Calu3 (cell line): ENCODE measurements at places on chromosomes 12 and 14. TPM values are rescaled to one million over a fixed set of nuclear protein-coding genes. Genes with fewer than 3 reads are reported as not detected.

DNA sequence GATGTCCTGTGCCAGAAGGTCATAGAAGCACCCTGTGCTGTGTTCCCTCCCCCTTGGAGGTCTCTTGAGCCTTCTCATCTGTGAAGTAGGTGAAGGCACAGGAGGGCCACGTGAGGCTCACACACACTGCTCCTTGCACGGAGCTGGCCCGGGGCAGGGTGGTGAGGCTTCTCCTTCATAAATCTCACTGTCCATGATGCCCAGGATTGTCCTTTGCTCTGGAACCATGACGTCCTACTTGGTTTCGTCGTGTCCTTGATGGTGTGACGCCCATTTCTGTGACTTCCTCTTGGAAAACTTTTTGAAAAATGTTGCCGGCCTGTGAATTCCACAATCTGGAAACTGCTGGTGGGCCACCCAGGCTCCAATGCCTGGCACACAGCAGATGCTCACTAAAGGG, 34.4 kb downstream of the SH2B3 start:
- no peak for DNase-seq

DNA sequence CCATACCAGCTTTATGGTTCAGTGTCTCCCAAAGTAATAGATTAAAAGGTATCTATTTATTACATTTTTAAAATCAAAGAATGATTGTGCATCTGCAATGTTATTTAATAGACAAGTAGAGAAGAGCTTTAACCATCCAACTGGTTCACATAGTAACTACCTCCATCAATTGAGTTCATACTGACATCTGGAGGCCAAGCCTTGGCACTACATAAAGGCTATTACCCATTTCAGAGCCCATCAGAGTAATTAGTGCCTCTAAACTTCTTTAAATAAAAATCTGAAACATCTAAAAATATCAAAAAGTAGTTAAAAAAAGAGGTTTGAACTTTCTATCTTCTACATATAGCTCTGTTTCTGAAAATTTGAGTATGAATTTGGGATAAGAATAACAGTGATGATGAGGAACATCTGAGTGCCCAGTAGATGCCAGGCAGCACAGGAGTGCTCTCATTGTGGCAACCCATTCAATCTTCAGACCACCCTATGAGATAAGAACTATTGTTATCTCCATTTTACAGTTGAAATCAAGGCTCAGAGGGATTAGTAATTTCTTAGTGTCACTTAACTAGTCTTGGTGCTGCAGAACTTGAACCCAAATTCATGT, 132.9 kb upstream of the DAAM1 start:
- DNase-seq, result peak; percentile 20

- no peak for DNase-seq
These were observed 13.8 kb downstream of the RCOR1 start for GRCh38 chr14:102606296-102606695.

DNA sequence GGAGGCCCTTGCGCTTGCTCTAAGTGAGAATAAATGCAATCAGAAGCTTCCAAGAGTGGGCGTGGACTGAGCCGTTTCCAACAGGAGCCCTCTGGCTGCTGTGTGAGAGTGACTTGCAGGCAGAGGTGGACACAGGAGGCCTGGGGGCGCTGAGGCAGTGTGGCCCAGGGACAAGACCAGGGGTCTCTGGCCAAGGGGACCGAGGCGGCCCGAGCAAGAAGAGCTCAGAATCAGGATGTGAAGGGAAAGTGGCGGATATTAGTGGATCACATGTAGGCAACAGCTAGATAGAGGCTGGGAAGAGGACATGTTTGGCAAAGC, 8.6 kb downstream of the RIMBP2 start:
- no peak for DNase-seq

- DNase-seq, result no peak
These were observed 190.5 kb downstream of the PHETA1 start for GRCh38 chr12:111178181-111179081.

The ISM2 gene
- not detected in 2 replicates for total RNA-seq

- no peak for DNase-seq
These were observed 375.3 kb upstream of the KITLG start for GRCh38 chr12:88955531-88955930.

DNA sequence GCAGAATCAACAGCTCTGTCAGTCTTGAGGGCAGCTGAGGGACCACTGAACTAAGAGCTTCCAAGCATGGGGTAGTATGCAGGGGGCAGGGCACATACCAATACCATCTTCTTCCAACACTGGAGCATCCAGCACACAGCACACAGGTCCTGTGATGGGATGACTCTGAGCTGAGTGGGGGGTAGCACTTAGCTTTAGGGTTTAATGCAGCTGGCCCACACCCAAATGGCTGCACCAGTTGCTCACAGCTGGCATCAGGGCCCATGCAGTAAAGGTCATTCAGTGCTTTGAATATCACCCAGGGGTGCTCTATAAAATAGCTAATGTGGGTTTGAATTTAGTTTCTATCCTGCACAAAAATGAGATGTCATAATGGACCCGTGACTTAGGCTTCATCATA, 1.7 kb downstream of the FAM186B start:
- no peak for DNase-seq

- no peak for DNase-seq
These were observed 85.9 kb upstream of the MDM1 start for GRCh38 chr12:68418137-68418460.

- no peak for DNase-seq
These were observed 4.8 kb downstream of the ARHGAP9 start for GRCh38 chr12:57474862-57475261.

DNA sequence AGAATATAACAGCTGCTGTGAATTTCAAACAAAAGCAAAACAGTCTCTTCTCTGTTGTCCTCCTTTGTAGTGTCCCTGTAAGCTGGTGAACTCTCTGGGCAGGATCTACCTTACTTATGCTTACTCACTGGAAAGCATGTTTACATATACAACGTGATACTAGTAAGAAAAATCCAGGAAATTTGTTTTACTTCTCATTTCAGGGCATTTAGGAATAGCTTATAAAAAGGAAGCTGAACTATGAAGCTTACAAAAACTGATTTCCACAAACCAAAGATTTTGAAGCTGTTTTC, 311.0 kb downstream of the NOVA1 start:
- no peak for DNase-seq

DNA sequence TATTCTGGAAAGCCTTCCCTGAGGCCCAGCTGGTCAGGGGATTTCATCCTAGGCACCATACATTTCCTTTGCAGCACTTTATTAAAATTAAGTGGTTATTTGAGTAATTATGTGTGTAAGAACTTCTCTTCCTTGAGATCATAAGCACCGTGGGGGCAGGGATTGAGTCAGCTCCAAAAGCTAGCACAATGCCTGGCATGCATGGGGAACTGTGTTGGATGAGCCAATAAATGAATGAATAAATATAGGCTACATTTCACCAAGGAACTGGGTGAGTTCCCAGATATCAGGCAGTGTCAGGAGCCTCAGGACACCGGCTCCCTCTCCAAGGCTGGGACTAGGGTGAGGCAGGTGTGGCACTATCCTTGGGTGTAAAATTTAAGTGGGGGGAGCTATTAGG, 82.8 kb upstream of the FBXO21 start:
- no peak for DNase-seq

DNA sequence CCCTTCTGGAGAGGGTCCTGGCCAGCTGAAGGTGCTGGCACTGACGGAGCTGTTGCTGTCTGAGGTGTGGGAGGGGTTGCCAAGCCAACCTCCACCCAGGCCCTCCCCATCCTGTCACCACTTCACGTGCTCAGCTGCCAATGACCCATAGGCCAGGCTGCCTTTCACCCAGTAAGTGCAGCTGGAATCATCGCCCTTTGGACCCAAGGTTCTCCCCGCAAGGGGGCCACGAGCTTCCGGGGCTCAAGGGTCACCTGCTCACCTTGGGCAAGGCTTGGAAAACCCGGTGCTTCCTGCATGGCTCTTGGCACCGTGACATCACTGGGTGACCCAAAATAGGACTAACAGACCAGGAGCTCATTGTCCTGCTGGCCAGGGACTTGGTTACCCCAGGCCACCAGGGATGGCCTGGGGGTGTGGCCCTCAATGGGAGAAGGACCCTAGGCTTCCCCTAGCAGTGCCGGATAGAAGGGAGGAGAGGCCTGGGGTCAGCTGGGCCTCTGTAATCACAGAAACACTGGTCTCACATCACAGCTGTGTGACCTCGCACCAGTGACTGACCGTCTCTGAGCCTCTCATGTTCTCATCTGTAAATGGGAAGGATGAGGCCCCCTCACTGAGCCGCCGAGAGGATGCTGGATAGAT, 51.3 kb downstream of the CCDC85C start:
- peak; percentile 37 for DNase-seq

- peak; percentile 71 for DNase-seq
These were observed at the start of gene DYRK4 for GRCh38 chr12:4562034-4562657. Gene DYRK4, plus strand, starts transcription at chr12:4562208. Its CDS starts 38 bp downstream, at chr12:4562246.

- no peak for DNase-seq
These were observed 146.0 kb downstream of the FLRT2 start for GRCh38 chr14:85675957-85676356.

GRCh38 chr12:84814664-84815245, 97.8 kb downstream of the SLC6A15 start:
- DNase-seq, result no peak

The ACVRL1 gene
- total RNA-seq, result 0.44 TPM in 1 of 2 replicates, not detected in the other

GRCh38 chr12:65106948-65107347, 14.2 kb downstream of the WIF1 start:
- DNase-seq, result no peak

DNA sequence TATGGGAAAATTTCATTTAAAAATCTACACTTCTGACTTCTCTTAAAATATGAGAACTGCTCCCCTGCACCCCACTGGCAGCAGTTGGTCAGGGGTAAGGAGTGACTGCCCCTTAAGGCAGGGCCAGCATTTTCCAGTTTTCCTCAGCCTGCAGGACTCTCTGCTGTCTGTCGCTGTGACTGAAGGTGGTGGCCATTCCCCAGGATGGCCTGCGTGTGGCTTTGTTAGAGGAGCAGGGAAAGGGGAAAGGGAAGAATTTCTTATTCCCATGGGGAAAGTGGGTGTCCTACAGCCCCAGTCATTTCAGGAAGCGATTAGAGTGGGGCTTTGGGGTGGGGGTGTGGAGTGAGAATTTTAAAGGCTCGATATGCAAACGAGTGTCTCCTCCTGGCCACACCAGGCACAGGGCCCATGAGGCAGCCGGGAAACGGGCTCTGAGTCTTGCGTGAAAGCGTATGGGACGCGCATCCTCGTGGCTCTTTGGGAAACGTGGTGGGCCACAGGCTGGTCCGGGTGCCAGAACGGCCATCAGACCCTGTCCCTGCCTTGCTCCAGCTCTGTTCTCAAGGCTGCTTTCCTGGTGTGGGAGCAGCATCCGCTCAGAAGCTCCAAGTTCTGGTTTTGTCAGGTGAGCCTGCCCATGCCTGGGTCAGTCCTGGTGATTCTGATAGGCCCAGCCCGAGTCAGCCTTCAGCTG, 23.5 kb downstream of the ADGRD1 start:
- no peak for DNase-seq

DNA sequence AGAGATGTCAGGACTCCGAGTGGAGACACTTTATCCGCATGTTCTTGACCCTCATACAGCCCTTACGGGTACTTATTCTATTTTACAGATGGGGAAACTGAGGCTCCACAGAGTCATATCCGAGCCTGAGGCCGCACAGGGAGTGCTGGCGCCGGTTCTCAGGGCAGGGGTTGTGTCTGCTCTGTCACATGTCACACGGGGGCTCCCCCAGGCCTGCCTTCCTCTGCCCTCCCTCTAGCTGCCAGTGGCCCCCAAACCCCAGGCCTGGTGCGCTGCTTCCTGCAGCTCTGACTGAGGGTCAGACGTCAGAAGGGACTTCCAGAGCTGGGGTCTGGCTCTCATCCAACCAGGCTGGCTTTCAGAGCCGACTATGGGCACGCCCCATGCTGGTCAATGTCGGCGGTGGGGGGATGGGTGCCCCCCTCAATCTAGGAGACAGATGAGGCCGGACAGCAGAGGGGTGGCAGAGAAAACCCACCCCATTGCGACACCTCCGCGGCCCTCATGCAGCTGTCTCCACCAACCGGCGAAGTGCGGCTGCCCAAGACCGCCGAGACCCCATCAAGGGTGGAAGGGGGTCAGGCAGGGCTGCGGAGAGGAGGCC, 811 bp upstream of the INF2 start:
- peak; percentile 71 for DNase-seq

The SRSF9 gene
- total RNA-seq, result 284 and 292 TPM in 2 replicates

The KCNA5 gene
- total RNA-seq, result not detected in 2 replicates

- DNase-seq, result no peak
These were observed 18.1 kb downstream of the C12orf75 start for GRCh38 chr12:105348561-105348960.

DNA sequence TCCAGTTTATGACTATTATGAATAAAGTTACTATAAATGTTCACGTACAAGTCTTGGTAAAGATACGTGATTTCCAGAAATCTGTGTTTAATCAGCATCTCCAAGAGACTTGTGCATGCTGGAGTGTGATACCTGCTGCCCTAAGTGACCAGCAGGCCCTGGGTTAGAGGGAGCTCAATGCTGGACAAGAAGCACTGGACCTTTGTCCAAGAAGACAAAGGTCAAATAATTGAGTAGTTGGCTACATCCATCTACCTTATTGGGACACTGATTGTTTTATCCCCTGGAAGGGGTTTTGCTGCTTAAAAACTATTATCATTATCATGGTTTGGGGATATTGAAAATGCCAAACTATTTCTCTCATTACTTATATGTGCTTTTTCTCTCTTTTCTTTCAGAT, 37.0 kb upstream of the CHST11 start:
- DNase-seq, result no peak

DNA sequence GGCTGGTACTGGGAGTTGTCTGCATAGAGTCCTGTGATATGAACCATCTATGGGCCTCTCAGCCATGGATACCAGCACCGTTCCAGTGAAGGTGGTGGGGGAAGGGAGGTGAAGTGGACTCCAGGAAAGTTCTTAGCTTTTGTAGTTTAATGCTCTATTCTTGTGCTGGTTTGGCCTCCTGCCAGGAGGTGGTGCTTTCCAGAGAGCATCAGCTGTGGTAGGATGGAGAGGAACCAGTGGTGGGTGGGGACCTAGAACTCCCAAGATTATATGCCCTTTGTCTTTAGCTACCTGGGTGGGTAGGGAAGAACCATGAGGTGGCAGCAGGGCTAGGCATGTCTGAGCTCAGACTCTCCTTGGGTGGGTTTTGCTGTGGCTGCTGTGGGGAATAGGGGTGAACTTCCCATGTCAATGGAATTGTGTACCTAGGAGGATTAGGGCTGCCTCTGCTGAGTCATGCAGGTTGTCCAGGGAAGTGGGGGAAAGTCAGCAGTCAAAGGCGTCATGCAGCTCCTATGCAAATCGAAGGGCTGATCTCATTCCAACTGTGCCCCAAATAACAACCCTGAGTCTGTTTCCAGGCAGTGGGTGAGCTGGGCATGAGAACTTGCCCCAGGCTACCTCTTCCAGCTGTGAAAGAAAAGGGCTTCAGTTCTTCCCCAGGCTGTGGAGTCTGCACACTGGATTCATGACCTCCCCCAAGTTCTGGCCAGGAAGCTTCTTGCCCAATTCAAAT, 14.2 kb downstream of the GZMH start:
- DNase-seq, result peak; percentile 12

- DNase-seq, result no peak
These were observed 203.7 kb downstream of the PPM1H start for GRCh38 chr12:62731055-62731820.

The CLEC1B gene
- not detected in 2 replicates for total RNA-seq

GRCh38 chr12:3803865-3804472, 51.1 kb upstream of the CRACR2A start:
- peak; percentile 71 for DNase-seq
